ENCODE measurements at places on chromosomes 16 and 17.
A peak's percentile ranks its signal among the peaks of the same experiment; 100 is the strongest.

- DNase-seq: peak; percentile 36
Observed at GRCh38 chr16:74297145-74297665, 591 bp downstream of the PSMD7 start.

DNA sequence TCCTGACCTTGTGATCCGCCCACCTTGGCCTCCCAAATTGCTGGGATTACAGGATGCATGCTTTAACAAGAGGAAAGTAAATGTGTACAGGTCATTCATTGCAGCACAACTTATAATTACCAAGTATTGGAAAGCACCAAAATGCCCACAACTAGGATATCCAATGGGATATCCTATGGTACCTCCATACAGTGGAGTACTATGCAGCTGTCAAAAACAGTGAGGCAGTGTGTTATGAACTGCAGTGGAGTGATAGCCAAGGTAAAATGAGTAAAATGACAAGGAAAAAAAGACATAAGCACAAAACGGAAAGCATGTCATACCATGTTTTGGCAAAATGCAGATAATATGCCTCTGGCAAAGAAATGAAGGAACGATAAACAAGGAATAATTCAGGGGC is 87.6 kb downstream of the FOXL1 start:
- DNase-seq: no peak

GRCh38 chr17:19338031-19338990 is 24.2 kb downstream of the B9D1 start:
- no peak for DNase-seq

DNA sequence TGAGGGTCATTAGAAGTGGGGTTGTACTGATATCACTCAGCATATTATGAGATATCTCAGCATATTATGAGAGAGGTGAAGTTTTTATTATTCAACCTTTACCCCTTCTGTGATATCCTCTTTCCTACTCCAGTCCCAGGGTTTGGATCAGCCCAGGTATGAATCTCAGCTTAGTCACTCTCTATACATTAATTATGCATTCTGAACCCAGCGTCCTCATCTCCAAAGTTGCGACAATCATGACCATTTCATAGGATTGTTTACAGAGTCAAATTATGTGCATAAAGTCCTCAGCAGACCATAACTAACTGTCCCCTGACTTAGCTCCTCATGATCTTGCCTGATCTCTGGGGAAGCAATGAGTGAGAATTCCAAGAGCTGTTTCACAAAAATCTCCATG is 20.5 kb upstream of the BLMH start:
- DNase-seq: no peak

GRCh38 chr17:13462673-13463124 is 139.0 kb downstream of the HS3ST3A1 start:
- no peak for DNase-seq

DNA sequence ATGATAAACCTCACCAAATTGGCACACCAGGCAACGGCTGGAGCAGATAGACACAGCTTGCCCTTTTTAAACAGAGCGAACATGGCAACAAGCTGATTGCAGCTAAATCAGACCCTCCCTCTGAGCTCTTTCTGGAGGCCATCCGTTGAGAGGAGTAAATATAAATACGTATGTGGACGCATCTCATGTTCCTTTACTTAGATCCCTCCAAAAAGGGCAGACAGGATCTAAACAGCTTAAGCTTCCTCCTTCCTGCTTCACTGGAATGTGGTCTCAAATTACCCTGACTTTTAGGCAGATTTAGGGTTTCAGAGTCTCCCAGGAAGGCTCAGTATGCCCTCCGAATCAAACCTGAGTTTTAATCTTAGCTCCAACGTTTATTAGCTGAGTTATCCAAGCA is 204.7 kb upstream of the GOT2 start:
- DNase-seq: no peak

- DNase-seq: no peak
Observed at GRCh38 chr16:181565-182021, 1.3 kb downstream of the HBQ1 start.

DNA sequence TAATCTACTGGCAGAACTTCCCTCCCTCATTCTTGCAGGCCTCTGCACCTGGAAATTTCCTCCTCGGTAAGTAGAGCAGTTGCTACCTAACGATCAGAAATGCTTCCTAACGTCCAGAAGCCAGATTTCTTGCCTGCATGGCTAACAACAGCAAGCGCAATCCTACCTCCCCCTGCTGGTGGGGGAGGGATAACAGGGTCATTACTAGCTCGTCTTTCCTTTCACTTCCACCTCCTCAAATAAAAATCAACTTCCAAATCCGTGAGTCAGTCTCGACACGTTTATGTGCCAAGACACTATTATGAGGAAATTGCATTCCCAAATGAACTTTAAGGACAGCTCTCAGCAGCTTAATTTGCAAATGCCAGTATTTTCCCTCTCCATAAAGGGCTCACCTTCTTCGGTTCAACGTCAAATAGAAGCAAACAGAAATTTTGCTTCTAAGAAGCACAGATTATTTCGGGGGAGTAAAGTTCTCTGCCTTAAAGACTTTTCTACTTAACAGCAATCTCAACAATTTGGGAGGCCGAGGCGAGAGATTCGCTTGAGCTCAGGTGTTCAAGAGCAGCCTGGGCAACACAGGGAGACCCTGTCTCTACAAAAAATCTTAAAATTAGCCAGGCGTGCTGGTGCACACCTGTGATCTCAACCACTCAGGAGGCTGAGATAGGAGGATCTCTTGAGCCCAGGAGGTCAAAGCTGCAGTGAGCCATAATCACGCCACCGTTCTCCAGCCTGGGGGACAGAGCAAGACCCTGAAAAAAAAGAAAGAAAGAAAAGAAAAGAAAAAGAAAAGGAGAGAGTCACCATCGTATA is 188.6 kb upstream of the PSMD7 start:
- peak; percentile 46 for DNase-seq

DNA sequence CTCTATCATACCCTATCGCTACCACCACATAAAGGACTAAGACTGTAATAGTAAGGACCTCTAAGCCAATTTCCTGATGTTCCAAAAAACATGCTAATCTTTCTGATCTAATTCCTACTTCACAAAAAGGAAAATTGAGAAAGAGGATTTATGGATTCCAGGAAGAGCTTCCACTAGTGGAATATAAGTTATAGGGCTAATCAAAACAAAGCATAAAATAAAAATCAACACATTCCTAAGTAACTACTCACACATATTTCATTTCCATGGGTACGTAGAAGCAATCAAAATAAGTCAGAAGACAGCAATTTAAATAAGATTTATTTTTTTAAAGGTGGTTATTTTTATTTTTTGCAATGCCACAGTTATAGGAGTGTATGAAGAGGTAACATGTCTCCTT is 12.4 kb downstream of the CCDC43 start:
- DNase-seq: no peak

GRCh38 chr17:60720763-60721531 is 43.3 kb downstream of the BCAS3 start:
- DNase-seq: peak; percentile 46

- DNase-seq: no peak
Observed at GRCh38 chr17:43410557-43411368, 12.0 kb downstream of the ARL4D start.

DNA sequence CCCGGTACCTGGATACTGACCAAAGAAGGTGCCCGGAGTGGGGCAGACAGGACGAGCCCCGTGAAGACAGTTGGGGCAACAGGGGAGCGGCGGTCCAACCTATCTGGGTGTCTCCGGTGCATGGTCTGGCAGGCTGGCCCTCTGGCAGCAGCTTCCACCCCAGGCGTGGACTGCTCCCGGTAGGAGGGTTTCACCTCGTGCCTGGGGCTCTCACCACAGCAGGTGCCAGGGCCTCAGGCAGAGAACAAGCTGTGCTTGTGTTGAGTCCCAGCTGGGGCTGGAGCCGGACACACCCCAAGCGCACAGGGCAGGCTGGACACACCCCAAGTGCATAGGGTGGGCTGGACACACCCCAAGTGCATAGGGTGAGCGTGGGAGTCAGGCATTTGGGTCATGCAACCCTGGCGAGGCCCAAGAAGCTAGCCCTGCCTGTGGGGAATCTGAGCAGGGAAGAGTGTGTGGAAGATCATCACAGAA is 1.5 kb upstream of the FBXL16 start:
- no peak for DNase-seq

GRCh38 chr16:46690281-46691178 is 1.1 kb downstream of the ORC6 start:
- no peak for DNase-seq

DNA sequence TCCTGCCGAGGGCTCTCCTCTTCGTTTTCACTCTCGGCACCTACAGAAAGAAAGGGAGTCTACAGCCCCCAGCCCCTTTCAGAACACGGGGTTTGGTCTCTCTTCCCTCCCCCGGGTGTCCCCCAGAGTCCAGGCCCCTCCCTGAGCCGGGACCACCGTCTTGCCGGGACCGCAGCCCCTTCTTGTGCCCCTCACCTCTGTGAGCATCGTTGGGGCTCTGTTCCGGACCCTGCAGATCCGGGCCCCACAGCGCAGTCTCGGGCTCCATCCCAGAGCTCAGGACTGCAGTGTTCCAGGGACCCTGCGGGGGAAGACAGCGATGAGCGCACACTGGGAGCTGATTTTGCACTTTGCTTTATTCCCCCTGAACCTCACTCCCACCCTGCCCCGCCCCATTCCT is 2.8 kb downstream of the ZNF629 start:
- DNase-seq: no peak

DNA sequence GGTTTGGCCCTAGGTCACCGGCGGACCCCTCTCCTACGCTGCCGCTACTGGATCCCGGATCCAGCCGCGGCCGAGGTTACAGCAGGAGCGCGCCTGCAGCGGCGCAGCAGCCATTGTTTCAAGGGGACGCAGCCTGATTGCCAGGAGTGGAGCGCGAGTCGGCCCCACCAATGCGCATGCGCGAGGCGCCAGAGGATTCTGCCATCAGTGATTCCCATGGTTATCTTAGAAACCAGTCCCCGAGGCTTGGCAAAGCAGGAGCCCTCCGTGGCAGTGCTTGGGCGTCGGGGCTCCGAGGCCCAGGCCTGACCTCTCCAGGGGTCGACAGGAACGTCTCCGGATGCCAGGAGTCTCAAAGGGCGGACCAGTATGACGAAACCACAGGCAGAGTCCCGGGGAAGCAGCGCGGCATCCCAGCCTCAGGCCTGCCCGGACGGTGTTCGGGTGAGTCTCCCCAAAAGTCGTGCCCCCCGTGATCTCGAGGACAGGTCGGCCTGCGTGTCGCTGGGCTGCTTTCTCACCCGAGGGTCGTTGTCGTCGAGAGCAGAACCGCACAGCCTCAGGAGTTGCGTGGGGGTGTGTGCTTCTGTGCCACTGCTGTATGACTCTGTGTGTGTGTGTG is 608.5 kb downstream of the KCNJ18 start:
- DNase-seq: no peak

GRCh38 chr16:24493821-24494220 is 45.5 kb upstream of the RBBP6 start:
- DNase-seq: peak; percentile 84

DNA sequence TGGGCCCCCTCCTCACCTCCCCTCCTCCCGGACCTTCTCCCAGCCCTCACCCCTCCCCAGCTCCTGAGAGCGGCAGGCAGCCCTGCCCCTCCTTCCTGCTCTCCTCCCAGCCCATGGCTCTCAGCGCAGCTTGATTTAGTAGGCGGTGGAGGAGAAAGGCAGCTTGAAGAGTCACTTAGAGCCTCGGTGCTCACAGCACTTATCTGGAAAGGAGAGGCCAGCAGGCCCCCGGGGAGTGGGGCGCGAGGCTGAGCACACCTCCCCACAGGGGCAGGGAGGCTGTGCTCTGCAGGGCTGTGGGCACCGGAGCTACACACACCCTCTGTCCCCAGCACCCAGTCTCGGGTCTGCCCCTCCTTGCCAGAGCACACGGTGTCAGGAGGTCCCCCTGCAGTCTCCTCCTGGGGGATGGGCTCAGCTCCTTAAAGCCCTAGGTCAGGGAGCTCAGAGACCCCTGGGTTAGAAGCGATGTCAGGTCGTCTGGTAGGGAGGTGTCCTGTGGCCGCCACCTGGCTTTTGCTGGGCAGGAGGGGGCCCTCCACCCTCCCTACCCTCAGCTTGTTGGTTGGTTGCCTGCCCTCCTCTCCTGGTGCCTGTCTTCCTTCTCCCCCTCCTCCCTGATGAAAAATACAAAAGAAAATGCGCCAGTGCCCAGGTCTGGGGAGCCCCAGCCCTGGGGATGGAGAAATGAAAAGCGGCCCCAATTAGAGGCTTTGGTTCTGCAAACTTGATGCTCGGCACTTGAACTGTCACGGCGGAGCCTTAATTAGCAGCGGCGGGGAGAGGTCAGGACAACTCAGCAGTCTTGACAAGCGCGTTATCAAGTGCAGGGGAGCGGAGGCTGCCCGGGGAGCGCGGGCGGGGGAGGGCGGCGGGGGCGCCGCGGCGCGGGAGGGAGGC is 151.1 kb upstream of the GSE1 start:
- no peak for DNase-seq

DNA sequence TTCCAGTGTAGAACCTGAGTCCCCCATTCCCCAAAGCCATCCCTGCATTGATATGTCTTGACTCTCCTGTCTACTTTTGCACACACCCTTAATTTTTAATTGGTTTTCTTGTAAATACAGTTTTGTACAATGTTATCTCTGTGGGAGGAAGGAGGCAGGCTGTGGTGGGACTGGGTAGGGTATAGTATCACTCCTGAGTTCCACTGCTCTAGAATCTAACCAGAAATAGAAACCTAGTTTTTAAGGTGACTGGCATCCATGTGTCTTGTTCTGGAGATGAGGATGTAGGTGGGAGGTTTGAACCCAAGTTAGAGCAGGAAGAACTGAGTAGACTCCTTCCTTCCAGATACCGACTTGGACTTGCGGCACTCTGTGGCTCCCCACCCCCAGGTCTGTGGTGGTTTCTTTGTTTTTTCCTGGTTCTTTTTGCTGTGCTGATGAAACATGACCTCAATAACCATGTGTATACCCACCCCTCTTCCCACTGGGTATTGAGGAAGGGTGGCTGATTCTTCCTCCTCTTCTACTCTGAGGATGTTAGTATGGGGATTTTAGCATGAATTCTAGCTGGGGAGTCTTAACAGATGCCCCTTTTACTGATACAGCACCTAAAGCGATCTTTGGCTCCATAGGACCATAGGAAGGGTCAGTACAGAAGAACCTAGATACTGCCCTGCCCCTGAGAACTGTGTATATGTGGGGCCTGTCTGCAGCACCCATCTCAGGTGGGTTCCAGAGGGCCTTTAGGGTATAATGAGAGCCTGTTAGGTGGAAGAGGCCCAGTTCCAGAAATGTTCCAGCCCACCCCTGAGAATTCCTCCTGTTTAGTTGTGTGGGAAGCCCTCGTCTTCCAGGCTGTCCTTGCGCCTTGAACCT is 48.7 kb downstream of the SF3B3 start:
- DNase-seq: no peak
